ENCODE measurements at places on chromosomes 16 and 17.

DNA sequence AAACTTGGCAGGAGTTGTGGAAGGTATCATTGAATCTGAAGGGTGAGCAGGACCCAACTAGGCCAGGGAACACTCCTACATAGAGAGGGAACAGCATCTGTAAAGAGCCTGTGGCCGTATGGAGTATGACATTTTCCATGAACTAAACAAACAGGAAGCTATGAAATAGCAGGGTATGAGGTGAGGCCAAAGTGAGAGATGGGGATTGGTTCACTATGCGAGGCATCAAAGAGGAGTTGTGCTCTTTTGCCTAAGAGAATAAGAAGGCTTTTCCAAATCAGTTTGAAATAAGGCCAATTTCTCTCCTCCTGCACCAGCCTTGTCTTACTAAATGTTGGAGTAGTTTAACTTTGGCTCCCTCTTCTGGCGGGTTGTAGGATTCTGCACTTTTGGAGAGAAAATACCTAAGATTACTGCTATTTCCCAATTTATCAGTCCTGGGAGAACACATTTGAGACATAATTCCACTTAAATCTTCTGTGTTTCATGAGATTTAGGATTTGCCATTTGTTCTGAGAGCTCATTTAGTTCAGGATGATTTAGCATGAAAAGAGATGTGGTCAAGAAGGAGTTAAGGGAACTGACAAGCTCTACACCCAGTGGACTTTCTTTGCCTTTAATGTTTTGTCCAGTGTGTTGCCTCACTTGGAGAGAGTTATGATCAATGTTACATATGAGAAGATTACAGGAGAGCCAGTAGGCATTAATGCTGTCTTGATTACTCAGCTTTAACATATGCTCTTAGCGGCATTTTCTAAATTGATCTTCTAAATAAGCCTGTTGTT is 55.4 kb downstream of the TNRC6C start:
- DNase-seq: peak; percentile 58

DNA sequence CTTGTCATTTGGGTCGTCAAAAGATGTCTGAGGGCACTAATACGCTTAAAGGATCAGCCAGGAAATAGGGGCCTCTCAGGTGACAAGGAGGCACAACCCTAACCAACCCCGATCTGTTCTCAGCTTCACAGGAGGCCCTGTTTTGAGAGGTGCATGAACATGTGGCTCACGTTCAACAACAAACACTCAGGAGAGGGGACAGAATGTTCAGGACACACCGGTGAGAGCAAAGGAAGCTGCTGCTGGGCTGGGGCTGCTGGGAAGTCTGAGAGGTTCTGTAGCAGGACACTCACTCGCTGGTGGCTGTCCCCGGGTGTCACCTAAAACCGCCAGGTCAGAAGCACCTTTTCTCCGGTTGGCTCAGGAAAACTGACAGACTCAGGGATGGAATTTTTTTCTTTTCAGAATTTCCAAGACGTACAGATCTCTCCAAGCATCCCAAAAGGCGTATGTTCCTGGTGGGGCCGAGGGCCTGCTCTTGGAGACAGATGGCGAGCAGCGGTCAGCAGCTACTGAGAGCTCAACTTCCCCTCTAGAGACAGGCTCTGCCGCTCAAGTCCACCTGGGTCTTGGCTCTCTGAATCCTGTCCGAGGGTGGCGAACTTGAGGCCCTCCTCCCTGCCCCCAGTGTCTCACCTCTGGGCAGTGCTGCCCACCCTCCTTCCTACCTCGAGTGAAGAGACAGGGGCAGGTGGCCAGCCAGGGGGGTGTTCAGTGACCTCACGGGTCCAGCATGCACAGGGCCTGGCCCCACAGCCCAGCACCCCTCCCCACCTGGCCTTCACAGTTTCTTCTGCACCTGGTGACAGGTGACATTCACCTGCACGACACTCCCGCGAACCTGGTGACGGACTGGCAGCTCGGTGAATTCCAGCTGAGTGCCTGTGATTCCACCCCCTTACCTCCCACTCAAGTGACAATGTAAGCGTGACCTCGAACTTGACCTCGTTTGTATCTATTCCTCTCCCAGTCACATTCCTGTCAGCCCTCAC is 22.9 kb downstream of the CLUH start:
- no peak for DNase-seq

DNA sequence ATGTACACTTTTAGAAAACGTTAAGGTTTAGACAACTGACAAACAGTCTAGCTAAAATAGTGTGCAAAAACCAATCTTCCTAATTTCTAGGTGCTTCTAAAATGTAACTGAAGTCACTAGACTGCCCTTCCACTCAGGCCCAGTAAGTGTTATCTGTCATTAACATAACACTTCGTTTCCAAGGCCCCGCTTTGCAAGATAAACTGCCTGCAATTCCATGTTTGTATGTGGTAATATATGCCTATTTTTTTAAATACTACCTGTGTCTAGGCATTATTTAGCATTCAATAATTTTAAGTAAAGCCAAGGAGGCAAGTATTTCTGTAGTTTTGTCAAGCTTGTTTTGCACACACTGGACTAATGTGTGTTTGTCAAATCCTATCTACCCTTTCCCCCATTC is 3.2 kb downstream of the USP32 start:
- DNase-seq: no peak

DNA sequence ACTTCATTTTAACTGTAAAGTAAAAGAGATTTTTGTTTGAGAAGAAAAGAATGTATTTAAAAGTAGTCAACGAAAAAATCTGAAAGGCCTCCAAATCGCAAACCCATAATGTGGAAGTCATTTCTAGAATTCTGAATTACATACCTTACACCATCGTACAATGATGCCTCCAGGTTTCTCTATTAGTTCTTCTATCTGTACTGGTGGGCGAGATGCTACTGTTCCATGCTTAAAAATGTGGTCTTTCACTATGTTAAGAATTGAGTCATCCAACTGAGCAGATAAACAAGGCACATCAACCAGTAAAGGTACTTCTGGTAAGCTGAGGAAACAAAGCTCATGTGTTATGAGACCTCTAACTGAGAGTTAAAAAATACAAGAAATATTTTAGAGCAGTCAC is 28.5 kb downstream of the CRLF3 start:
- no peak for DNase-seq

DNA sequence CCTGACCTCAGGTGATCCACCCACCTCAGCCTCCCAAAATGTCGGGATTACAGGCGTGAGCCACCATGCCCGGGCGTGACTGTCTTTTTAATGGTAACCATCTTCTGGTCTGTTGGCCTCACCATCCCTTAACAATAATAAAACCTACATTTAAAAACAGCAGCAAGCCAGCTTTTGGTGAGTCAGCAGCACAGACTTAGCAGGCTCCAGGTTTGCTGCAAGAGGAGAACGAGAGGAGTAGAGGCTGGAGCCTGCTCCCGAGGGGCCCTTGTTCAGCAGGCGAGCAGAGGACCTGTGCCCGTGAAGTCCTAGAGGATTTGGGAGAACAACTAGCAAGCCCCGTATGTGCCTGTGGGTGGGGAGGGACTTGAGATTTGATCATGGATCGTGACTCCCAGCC is 35.7 kb downstream of the MYH13 start:
- DNase-seq: no peak

DNA sequence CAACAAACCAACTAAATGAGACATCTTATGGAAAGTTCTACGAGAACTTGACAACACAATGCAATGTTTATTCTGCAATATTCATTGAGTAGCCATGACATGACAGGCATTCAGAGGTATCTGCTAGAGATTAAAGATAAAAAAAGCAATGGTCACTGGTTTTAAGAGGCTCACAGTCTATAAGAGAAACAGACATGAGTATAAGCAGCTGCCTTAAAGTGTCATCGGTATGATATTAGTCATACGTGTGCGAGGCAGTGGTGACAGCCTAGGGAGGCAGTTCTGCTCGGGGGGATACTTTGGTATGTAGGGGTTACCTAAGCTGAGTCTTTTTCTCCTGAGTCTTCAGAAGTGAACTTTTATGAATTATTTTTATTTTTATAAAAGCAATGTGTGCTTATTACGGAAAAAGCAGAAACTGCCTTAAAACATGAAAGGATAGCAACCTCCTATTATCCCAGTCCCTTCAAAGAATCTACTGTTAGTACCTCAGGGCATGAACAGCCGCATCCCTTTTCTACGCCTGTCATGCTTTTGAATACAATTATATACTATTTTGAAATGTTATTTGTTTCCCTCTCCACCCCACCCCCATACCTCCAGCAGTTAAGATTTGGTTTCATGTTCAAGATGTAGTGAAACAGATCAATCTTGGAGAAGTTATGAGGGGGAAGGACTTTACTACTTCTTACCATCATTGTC is 7.7 kb downstream of the ST6GALNAC1 start:
- no peak for DNase-seq

DNA sequence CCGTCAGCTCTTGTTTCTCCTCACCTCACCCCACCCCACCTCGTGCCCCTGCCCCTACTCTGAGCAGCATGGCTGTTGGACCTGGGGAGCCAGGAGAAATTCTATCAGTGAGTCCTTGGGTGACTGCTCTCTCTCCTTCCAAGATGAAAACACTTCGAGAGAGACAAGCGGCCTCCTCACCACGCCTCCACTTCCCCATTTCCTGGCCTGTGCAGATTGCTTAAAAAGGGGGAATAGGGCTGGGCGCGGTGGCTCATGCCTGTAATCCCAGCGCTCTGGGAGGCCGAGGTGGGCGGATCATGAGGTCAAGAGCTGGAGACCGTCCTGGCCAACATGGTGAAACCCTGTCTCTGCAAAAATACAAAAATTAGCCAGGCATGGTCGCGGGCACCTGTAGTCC is 9.5 kb downstream of the DLX4 start:
- DNase-seq: no peak

DNA sequence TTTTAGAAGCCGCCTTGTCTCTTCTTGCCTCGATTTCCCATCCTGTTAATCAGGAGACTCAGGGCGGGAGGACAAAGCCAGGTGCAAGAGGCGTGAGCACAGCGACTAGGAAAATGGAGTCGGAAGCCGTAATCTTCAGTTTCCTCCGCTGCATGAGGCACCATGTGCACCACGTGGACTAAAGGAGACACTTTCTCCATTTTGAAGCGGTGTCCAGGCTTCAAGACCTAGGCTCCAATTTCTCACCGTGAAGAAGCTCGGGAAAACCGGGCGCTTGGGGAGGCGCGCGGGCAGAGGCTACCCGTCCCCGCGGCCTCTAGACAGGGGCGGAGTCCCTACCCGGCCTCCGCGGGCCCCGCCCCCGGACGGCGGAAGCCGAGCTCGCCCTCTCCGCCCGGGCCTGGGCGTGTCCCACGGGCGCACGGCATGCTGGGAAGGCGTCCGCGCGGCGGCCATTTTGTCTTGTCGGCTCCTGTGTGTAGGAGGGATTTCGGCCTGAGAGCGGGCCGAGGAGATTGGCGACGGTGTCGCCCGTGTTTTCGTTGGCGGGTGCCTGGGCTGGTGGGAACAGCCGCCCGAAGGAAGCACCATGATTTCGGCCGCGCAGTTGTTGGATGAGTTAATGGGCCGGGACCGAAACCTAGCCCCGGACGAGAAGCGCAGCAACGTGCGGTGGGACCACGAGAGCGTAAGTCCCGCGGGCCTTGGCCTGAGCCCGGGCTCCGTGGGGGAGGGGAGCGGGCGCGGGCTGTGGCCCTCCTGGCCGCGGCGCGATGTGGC is at the start of gene LUC7L3:
TSS of gene LUC7L3 (plus strand) at position 460 of the 780 bp plus-strand sequence. CDS start at position 590, 130 bp downstream.
- peak; percentile 98 for DNase-seq

- DNase-seq: no peak
Measured at GRCh38 chr16:56994311-56994710, 5.0 kb downstream of the NLRC5 start.

GRCh38 chr16:49598383-49599170 is 225.0 kb downstream of the C16orf78 start:
- DNase-seq: no peak

DNA sequence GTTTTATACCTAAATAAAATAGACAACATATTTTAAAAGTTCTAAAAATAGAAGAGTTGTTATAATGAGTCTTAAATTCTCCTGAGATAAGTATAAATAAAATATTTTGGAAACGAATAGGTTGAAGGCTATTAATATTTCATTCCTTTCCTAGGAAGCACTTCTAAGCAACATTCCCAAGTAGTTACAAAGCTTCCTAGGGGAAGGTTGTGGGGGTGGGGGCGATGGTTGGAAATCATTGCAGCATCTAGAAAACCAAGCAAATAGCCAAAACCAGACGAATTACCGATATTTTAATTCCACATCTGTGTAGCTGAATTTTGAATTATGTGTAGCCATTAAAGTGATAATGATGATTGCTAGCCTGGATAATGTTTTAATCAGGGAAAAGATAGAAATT is 26.9 kb downstream of the PTRH2 start:
- DNase-seq: no peak

- no peak for DNase-seq
Measured at GRCh38 chr17:49574323-49574781, 1.3 kb upstream of the NXPH3 start.

- DNase-seq: peak; percentile 70
Measured at GRCh38 chr17:63675607-63676546, 24.0 kb downstream of the LIMD2 start.

DNA sequence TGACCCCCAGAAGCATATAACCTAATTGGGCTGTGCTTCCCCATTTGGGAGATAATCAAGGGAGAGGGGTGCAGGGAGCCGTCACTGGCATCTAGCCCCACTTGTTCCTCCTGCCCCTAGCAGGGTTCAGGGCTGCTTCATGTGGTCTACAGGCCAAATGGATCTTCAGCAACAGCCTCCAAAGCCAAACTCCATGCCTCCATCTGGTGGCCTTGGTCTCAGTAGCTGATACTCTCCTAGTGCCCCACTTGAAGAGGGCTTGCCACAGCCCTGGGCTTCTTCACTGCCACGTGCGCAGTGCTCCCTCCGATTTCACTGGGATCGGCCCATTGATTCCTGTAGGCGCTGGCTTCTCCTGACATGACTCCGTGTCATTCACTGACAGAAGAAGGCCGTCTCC is 24.6 kb downstream of the LYRM9 start:
- no peak for DNase-seq

- DNase-seq: no peak
Measured at GRCh38 chr17:51907041-51907440, 251.5 kb downstream of the CA10 start.

DNA sequence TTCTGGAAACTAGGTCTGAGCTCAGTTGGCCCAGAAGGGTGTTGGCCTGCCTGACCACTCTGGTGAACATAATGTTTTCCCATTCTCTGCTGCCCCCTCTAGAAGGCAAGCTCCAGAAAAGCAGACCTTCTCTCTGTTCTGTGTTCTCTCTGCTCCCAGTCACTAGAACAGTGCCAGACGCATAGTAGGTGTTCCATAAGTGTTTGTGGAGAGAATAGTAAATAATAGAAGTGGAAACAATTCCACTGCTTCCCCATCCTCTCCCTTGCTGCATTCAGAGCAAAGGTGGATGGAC is 32.2 kb upstream of the ETV4 start:
- no peak for DNase-seq

Measured in urothelium cell line (cell line).